ENCODE measurements at places on chromosomes 5 and 9.

- DNase-seq: no peak
Observed at GRCh38 chr5:139574641-139575312, 13.6 kb downstream of the UBE2D2 start.

- DNase-seq: no peak
Observed at GRCh38 chr5:88808153-88808552, 74.8 kb downstream of the MEF2C start.

GRCh38 chr5:54829676-54830535 lies 155.5 kb downstream of the ESM1 start:
- DNase-seq: no peak

DNA sequence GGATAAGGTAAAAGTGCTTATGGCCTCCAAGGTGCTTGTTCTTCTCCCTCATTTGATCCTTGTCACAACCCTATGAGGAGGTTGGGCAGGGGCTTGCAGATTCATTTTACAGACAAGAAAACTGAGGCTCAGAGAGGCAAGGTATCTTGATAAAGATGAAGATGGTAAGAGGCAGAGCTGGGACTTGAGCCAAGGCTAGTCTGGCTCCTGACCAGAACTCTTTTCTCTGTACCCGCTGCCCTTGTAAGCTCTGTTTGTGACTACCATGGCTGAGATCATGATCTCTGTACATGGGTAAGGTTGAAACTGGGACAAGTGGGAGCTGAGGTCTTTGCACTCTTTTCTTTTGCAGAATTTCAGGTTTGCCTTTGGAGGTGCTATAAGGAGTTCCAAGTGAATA lies 33.6 kb downstream of the SEC61B start:
- DNase-seq: no peak

- DNase-seq: no peak
Observed at GRCh38 chr9:107720501-107720900, 230.9 kb upstream of the KLF4 start.

DNA sequence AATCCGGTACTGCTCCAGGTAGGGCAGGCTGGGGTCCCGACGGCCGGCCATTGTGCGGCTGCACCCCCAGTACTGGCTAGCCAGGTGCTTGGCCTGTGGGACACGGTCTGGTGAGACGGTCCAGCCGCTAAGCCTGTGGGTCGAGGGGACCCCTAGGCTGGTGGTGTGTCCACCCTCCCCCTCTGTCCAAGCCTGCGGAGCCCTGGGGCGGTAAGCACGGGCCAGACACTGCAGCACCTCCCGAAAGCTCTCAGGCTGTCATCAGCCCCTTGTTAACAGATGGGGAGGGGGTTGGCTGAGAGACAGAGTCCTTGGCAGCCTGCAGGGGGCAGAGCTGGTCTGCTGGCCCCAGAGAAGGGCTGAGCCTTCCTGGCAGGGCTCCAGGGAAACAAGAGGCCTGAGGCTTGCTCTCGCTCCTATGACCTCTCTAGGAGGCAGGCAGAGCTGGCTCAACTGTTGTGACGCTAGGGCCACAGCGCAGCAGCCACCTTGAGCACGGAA lies 11.8 kb upstream of the MRNIP start:
- no peak for DNase-seq

DNA sequence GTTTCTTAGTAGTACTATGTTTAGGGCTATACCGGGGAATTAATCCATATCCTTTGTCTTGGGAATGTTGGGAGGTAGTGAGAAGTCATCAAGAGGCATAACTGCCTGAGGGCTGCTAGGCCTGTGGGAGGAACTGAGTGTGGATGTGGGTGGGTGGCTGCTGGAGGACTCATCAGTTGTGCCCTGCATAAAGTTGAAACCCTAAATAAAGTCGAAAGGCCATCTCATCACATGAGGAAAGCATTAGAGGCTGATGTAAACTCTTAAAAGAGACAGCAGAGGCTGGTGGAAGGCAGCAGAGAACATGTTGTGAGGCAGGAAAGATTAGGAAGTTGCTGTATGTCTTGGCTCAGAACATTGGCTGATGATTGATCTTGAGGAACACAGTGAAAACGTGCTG lies 143.8 kb downstream of the MAST4 start:
- DNase-seq: no peak

DNA sequence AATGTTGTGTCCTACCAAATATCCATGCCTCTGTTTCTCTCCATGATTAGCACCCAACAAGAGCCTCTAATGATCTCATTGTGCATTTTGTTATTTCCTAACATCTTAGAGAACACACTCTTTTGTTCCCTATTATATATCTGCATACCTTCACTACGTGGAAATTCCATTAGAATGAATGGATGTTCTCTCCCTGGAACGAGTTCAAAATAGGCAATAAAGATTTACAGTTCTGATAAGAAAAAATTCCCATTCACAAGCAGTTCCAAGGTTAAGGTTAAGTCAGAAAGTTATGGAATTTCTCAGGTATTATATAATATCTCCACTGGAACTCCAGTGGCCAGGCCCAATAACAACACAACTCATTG lies 83.7 kb downstream of the TRPM6 start:
- DNase-seq: no peak

DNA sequence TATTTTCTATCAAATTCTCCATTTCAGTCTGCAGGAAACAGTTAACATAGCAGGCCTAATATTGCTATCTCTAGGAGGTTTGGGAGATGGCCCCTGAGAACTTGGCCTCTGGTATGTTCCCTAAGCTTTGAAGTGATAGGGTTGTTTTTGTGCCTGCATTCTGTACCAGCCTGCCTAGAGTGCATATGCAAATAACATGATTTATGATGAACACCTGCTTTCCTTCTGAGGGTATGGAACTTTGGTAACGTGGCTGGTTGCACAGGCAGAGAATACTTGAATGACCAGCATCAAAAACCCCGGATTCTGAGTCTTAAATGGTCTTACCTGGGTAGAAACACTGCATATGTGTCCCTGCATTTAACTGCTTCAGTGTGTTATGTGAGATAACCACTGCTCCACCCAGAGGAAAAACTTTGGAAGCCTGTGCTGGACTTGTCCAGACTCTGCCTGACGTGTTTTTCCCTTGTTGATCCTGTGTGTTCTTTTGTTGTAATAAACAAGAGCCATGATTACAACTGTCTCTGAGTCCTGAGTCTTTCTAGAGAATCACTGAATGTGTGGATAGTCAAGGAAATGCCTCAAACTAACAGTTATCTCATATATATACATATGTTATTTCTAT lies 111.3 kb upstream of the ABCA1 start:
- no peak for DNase-seq

- no peak for DNase-seq
Observed at GRCh38 chr9:133742251-133742650, 4.1 kb upstream of the SARDH start.

DNA sequence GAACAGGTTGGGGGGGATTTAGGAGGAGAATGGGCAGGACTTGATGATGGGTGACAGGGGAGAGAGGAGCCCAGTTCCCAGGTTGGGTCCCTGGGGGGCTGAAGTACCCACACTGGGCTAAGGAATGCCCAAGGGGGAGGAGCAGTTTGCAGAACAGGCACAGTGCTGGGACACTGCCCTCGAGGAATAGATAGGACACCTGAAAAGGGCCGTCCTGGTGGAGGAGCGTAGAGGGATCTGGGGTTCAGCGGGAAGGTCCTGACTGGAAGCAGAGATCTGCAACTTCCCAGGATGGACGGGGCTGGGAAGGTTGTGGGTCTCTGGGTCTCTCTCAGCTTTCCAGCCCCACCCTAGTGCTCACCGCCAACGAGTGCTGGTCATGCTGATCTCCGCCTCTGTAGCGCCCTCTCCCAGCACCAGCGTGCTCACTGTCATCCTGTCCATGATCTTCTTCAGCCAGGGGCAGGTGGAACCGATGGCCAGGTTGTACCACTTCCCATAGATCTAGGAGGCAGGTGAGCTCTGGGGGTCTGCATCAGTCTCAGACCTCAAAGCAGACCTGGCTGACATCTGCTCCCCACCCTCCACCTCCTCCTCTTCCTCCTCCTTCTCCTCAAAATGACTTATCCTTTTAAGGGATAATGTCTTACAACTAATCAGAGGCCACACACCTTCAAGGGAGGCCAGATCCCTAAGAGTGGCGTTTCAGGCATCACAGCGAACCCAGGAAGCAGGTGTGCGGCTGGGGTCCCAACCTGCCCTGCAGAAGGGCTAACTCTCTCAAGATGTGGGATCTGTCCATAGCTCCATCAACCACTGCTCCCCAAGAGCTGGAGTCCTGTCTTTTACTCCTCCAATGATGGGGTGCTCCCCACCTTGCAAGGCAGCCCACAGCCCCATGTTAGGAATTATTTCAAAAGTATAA lies 1.6 kb downstream of the AMBP start:
- DNase-seq: no peak

DNA sequence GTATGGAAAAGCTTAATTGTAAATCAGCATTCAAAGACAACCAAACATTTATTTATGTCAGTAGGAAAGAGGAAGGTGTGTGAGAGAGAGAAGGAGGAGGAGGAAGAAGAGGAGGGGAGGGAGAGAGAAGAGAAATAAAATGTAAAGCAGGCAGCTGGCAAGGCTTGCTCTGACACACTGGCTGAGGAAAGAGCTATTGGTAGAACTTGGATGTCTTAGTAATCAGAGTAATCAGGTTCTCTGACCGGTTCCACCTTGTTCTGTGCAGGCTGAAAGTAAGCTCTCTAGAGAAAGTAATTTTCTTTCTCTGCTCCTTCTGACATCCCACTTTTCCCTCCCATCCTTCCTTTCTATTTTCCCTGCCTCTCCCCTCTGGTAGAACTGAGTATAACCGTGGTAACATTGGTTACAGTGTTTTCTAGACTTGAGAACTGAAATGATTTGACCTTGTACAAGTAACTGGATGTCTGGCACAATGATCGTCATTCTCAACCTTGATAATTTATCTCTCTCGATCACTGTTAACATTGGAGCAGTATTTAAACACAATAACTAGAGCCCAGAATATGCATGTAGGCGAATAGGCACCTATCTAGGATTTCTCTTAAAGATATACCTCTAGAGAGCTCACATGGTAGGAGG lies 33.3 kb downstream of the TLE4 start:
- DNase-seq: no peak

GRCh38 chr9:109479822-109480221 lies 18.3 kb downstream of the PTPN3 start:
- DNase-seq: no peak

- DNase-seq: no peak
Observed at GRCh38 chr5:52560366-52560765, 227.3 kb upstream of the ITGA1 start.

DNA sequence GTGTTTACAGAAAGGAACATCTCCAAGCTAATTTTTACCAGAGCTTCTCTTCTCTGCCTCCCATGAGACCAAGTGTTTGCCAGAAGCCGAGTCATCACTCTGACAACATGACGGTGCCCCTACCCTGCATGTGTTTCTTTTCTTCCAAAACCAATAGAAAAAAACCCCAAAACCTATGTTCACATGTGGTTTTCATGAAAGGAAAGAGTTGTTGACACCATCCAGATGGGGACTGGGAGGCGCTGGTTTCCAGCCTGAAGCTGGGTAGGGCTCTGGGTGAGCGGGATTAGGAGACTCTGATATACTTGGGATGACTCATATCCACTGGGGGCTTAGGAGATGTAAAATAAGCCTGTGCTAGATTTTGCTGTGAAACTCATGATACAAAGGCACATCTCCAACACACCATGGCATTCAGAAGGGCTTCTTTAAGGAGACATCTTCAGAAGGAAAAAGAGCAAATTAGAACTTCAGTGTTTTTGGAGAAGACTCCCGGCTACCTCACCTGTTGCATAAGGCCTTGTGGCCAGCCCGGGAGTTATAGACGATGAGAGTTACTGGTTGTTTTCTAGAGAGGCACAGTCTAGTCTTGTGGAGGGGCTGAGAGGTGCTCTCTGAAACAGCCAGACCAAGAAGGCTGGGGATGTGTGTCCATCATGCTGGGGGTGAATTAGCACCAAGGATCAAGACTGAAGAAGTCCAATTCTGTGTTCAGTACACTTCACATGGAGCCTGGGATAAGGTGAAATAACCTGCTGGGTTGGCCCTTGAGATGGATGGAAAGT lies 108.9 kb upstream of the LHFPL2 start:
- no peak for DNase-seq

DNA sequence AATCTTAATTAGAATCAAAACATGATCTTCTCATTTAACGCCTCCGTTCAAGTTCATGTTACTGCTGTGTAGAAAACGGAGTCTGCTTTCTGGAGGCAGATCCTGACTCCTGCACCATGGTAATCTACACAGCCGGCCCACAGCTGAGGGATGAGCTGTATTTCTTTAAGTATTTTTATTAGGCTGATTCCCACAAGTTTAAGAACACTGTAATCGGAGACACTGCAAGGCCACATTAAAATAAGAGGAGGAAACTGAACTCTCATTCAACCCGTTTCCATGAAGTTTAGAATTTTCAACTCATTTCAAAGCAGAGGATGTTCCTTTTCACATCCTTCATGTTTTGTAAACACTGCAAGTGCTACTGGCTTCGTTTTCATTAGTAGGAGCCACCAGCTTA lies 372.2 kb downstream of the NFIB start:
- DNase-seq: no peak

- peak; percentile 24 for DNase-seq
Observed at GRCh38 chr9:32427111-32427873, 42.8 kb downstream of the ACO1 start.

DNA sequence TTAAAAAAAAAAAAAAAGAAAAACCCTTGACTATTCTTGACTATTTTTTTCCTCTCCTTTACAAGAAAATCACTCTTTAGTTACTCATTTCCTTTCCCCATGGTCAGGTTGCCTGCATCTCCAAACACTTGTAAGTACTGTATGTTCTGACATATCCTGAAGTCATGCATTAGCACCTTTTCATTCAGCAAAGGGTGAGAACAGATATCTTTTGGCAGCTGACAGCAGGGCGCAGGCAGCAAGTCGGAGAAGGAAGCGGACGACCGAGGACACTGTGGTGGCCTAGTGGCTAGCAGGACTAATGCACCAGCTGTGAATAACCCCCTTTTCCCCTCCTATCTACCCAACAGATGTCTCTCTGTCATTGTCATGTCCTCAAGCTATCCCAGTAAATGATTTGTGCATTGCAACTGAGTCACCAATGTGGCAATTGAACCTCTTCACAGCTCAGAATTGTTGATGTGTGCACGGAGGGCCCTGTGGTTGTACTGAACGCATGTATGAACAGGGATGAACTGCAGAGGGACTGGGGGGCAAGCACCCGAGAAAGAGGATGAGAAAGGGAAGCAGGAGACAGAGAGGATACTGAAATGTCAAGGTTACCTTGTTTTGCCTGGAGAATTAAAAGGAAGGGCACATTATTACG lies 996.0 kb upstream of the ARRDC3 start:
- DNase-seq: no peak

- DNase-seq: no peak
Observed at GRCh38 chr5:34677428-34677827, 21.3 kb downstream of the RAI14 start.

GRCh38 chr5:155316070-155316714 lies 302.6 kb downstream of the KIF4B start:
- DNase-seq: no peak

GRCh38 chr9:124040186-124040931 lies 28.8 kb downstream of the LHX2 start:
- DNase-seq: no peak

GRCh38 chr5:121151534-121151933 lies 687.4 kb downstream of the PRR16 start:
- no peak for DNase-seq

GRCh38 chr5:171693412-171693811 lies 92.2 kb upstream of the SMIM23 start:
- DNase-seq: no peak
